ENCODE measurements at places on chromosomes 16 and 17. TPM values are rescaled to one million over a fixed set of nuclear protein-coding genes. Genes with fewer than 3 reads are reported as not detected.

GP1BA gene
- polyA plus RNA-seq, result not detected

GABARAPL2 gene
- polyA plus RNA-seq, result 294 TPM

TMEM98 gene
- 140 TPM for polyA plus RNA-seq

NPB gene
- polyA plus RNA-seq, result 2.6 TPM

SCNN1G gene
- polyA plus RNA-seq, result not detected

WFDC1 gene
- polyA plus RNA-seq, result 4.8 TPM

PRAC2 gene
- not detected for polyA plus RNA-seq

NPIPB2 gene
- polyA plus RNA-seq, result 7.8 TPM

PHB1 gene
- polyA plus RNA-seq, result 201 TPM

OTOP3 gene
- not detected for polyA plus RNA-seq

EZH1 gene
- 17.9 TPM for polyA plus RNA-seq

SLC12A3 gene
- polyA plus RNA-seq, result not detected

TNK1 gene
- polyA plus RNA-seq, result 0.95 TPM

KRTAP3-1 gene
- not detected for polyA plus RNA-seq

DUS2 gene
- 13.0 TPM for polyA plus RNA-seq

ASIC2 gene
- 3.7 TPM for polyA plus RNA-seq

SLC13A2 gene
- polyA plus RNA-seq, result not detected

EPX gene
- not detected for polyA plus RNA-seq

DOC2B gene
- polyA plus RNA-seq, result 5.5 TPM

TNFSF13 gene
- polyA plus RNA-seq, result 17.3 TPM

HCFC1R1 gene
- 314 TPM for polyA plus RNA-seq

C16orf54 gene
- polyA plus RNA-seq, result 0.15 TPM

CCL16 gene
- not detected for polyA plus RNA-seq

CHMP6 gene
- 35.2 TPM for polyA plus RNA-seq

SLFN12L gene
- not detected for polyA plus RNA-seq

DHX40 gene
- 51.8 TPM for polyA plus RNA-seq

PRSS27 gene
- polyA plus RNA-seq, result 5.2 TPM

PRR14 gene
- polyA plus RNA-seq, result 69.8 TPM

TNP2 gene
- not detected for polyA plus RNA-seq

ACAP1 gene
- 1.7 TPM for polyA plus RNA-seq

OR1G1 gene
- polyA plus RNA-seq, result not detected

CD79B gene
- polyA plus RNA-seq, result 0.37 TPM

PRMT7 gene
- polyA plus RNA-seq, result 53.6 TPM

TBC1D3B gene
- polyA plus RNA-seq, result 1.6 TPM

TVP23A gene
- 1.1 TPM for polyA plus RNA-seq

PMFBP1 gene
- polyA plus RNA-seq, result 0.41 TPM

MTSS2 gene
- polyA plus RNA-seq, result 231 TPM

HOXB1 gene
- polyA plus RNA-seq, result not detected

GRB2 gene
- 132 TPM for polyA plus RNA-seq

KRTAP16-1 gene
- polyA plus RNA-seq, result not detected

EFCAB13 gene
- 2.2 TPM for polyA plus RNA-seq

TMEM114 gene
- not detected for polyA plus RNA-seq

ZNF213 gene
- 30.4 TPM for polyA plus RNA-seq

TMEM220 gene
- polyA plus RNA-seq, result 0.54 TPM

YPEL2 gene
- 10.2 TPM for polyA plus RNA-seq

CIBAR2 gene
- polyA plus RNA-seq, result 2.4 TPM

SLC52A1 gene
- polyA plus RNA-seq, result not detected

HEATR9 gene
- not detected for polyA plus RNA-seq

SCGB1C2 gene
- polyA plus RNA-seq, result not detected

TP53TG3 gene
- polyA plus RNA-seq, result 8.3 TPM

TBC1D28 gene
- not detected for polyA plus RNA-seq

CRAMP1 gene
- polyA plus RNA-seq, result 12.8 TPM

PHF23 gene
- polyA plus RNA-seq, result 40.9 TPM

CDRT15L2 gene
- not detected for polyA plus RNA-seq

DCUN1D3 gene
- polyA plus RNA-seq, result 2.6 TPM

KRTAP4-4 gene
- not detected for polyA plus RNA-seq

SEPTIN12 gene
- not detected for polyA plus RNA-seq
